Fibroblast of skin of right biceps (primary cell): ENCODE measurements at places on chromosomes 1 and 21.

DNA sequence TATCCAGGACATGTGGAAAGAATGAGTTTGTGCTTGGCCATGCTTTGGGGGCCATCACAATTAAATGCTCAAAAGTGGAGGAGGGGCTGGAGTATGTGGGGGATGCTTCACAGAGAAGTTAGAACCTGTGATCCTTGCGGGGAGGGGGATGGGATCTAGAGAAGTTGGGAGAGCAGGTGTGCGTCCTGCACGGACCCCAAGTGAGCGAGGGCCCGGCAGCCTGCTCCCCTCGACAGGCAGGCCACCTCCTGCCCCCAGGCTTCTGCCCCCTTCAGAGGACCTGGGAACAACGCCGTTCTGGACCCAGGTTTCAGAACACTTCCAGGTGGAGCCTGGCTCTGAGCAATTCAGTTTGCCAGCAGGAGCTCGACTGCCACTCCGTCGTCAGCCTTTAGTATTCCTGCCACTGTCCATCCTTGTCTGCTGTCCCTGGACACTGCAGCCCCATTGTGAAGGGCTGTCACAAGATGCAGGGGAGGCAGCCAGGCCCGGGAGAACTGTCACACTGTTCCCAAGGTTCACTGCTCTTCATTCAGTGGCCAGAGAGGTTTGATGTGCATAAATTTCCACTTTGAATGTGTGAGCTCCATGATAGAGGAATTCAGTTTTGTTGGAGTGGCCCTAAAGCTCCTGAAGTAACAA, 112.2 kb downstream of the DHRS3 start:
- no peak for DNase-seq

DNA sequence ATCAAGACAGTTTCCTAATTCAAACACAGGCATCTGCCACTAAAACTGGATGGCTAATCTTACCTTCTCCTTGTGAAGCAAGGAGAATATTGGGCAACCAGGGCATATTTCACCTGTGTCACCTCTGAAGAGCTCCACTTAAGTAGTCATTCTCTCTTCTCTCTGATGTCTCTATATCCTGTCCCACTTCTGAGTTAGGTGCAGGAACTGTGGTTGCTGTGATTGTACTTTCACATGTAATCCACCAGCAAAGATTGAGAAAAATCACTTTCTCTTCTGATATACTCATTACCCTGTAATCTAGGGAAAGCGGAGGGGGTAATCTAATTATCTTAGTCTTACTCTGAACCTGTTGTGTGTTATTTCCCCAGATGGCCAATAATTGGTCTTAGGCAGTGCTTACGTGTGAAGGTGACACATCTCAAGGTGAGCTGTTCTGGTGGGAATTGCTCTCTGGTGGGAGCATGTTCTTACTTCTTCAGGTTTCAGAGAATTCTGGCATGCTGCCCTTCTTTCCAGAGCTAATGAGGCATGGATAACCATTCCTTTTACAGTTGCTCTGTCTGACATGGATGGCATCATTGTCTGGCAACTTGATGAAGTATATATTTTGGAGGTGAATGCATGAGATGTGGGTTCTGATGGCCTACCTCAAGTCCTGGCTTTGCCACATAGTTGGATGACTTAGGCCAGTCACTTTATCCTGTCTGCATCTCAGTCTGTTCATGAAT, 12.0 kb downstream of the XCL2 start:
- no peak for DNase-seq

GRCh38 chr1:104125266-104125665, 375.6 kb downstream of the AMY1C start:
- no peak for DNase-seq

DNA sequence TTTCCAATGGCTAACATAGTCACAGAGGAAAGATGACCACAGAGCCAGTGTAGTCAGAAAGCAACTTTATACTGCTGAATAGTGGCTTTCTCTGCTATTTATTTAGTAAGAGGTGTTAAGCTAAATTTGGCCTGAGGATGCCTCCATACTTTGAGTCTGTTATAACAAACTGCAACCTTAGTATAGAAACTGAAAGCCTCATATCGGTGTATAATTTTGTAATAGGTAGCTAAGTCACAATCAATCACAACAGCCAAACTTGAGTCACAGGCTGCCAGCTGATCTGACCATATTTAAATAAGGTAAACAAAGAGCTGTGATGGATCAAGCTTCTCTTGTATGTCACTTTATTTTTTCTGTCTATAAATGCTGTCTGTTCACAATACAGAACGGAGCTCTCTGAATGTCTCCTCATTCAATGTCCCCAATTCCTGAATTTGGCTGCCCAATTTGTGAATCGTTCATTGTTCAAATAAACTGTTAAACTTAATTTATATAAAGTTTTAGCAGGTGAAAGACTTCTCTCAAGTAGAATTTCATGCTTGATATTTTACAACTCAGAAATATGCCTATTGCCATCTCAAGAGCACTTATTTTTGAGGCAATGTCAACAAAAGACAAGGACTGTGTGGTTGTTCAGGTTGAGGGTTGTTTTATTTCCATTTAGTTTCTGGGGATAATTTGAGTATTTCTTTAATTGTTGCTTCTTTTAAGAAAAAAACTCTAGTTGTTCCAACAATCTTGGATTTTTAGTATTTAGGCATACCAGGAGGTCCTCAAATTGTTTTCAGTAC, 339.7 kb upstream of the B3GALT2 start:
- no peak for DNase-seq
